Chondrocyte (in vitro differentiated cells): ENCODE measurements at places on chromosomes 13 and 19.
A peak's percentile ranks its signal among the peaks of the same experiment; 100 is the strongest.

- DNase-seq = no peak
These were observed 144.8 kb downstream of the FLT1 start for GRCh38 chr13:28349907-28350654.

DNA sequence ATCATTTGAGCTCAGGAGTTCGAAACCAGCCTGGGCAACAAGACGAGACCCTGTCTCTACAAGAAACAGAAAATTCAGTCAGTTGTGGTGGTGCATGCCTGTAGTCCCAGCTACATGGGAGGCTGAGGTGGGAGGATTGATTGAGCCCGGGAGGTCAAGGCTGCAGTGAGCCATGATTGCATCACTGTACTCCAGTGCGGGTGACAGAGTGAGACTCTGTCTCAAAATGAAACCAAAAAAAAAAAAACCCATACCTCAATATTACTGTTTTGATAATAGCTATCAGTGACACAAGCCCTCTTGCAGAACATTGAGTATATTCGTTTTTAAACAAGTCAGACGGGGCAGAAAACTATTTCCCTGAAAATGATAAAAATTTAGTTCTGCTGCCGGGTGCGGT is 16.2 kb downstream of the ZNF791 start:
- no peak for DNase-seq

DNA sequence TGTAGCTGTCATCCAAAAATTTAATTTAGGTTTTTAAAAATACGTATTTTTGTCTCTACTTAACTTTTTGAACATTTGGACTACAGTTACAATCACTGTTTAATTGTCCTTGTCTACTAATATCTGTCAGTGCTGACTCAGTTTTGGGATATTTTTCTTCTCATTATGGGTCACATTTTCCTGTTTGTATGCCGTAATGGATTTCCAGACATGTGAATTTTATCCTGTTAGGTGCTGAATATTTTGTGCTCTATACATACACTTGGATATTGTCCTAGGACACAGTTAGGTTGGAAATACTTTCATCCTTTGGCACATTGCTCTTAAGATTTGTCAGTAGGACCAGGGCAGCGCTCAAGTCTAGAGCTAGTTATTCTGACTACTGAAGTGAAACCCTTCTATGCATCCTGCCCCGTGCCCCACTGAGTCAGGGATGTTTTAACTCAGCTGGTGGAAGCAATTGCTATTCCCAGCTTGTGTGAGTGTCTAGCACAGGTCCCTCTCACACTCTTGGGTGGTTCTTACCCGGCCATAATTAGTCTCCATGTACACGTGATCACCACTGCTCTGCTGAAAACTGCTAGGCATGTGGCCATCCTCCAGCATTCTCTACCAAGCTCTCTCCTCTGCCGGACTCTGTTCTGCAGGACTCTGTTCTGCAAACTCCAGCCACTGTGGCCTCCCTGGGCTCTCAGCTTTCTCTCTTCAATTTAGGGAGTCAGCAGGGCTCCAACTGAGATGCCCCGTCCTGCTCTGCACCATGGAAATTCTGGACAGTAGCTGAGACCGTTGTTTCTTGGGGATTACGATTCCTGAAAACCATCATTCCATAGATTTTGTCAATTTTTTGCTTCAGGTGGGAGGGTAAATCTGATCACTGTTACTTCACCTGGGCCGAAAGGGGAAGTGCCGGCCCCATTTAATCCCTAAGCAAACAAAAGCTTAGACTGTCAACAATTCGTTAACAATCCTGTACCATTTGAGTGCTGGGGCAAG is 11.1 kb downstream of the PROZ start:
- DNase-seq = no peak

DNA sequence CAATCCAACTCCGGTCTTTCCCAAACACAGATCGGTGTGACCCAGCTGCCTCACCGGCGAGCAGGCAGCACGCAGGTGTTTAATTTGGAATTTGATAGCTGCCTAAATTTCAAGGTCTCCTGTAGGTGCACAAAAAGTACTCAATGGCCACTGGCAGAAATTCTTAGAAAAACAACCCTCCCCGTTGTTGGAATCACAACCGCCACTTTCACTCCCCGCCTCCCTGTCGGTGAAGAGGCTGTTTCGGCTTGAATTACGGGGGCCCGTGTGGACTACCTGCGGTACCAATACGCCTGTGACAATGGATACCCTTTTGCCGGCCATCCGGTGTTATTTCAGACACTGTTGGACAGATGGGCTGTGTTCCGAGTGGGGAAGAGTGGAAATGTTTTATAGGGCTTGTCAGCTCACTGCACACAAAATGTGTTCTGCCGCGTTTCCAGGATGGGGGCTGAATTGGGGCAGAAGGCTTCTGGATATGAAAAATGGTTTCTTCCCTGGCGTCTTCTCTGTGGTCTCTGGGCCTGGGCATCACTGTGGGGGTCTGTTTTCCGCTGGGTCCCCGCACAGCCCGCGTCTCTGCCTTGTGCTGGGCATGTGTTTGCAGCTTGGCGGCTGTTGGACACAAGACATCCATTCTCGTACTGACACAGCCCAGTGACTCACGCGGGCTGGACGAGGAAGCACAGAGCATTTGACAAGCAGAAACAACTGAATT is 45.4 kb downstream of the ZIC5 start:
- DNase-seq = no peak

GRCh38 chr13:54890976-54891375 is 1862.4 kb downstream of the OLFM4 start:
- no peak for DNase-seq

DNA sequence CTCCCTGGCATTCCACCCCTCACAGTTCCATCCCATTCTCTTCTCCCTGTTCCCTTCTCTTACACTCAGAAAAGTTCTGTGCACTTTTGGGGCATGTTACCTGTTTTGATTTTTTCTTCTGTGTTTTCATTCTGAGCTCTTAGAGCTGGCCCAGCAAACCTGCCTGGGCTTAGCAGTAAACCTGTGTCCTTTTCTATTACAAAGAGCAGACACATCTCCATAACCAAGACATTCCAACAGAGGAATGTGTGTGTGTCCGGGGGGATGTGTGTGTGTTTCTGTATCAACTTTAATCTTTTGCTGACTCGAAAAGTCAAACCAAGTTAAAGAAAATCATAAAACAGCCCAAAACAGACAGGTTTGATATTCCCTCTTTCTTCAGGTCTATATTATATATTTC is 49.1 kb upstream of the SOX21 start:
- DNase-seq = no peak

GRCh38 chr13:26518451-26518959 is 39.0 kb upstream of the WASF3 start:
- no peak for DNase-seq

DNA sequence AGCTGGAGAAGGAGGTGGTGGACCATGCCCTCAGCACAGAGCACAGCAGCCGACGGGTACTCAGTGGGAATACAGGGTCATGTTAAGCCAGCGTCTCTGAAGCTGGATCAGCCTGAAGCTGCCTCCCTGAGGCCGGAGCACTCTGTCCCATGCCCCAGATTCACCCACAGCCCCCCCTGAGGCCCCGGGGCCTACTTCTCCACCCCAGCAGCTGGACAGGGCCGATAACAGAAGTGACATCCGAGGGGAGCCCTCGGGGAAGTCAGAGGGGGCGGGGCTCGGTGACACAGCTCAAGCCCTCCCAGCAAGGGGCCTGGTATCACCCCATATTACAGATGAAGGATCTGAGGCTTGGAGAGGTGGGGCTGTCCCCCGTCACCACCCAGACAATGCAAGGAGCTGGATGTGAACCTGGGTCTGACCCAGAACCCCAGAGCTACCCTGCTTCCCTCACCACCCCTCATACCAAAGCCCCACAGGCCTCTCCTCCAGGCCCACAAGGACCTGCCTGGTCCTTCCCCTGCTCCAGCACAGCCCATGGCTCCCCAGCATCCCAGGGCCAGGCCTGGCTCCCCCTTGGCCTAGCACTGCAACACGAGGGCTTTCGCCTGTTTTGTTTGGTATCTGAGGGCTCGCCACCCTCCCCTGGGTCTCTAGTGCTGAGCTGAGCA is 5.7 kb downstream of the R3HDM4 start:
- DNase-seq = peak; percentile 59

DNA sequence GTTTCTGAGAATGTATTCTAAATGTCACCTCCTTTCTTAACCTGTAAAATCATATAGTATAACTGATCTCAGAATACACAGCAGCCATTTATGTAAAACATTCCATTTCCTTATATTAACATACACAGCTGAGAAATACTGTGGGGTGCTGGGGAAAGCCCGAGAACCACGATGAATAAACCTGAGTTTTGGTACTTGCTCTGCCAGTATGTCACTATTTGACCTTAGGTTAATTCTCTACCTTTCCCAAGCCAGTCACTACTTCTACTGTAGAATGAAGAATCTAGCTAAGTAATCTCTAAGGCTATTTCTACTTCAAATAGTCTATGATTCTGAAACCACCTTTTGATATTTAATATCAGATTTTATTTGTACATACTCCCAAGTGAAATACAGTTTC is 173.7 kb downstream of the TBC1D4 start:
- DNase-seq = no peak

DNA sequence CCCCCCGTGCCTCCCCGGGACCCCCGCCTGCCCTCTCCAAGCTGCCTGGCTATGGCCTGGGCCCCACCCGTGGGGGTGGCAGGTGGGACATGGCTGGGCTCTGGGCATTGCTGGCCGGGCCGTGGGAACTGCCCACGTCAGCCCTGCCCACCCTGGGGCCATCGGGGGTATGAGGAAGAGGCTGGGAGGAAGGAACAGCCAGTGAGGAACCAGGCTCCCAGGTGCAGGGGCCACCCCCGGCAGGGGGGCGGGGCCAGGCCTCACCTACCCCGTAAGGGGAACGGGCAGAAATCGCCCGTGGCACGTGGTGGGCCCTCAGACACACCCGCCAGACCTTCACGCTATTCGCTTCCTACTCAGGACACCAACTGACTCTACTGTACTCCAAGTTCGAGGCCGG is 22.4 kb downstream of the TCF3 start:
- no peak for DNase-seq

- DNase-seq = no peak
These were observed at the start of gene VAV1 for GRCh38 chr19:6772028-6772865. Gene VAV1 (plus strand): TSS chr19:6772708. CDS start chr19:6772808, 100 bp downstream.

DNA sequence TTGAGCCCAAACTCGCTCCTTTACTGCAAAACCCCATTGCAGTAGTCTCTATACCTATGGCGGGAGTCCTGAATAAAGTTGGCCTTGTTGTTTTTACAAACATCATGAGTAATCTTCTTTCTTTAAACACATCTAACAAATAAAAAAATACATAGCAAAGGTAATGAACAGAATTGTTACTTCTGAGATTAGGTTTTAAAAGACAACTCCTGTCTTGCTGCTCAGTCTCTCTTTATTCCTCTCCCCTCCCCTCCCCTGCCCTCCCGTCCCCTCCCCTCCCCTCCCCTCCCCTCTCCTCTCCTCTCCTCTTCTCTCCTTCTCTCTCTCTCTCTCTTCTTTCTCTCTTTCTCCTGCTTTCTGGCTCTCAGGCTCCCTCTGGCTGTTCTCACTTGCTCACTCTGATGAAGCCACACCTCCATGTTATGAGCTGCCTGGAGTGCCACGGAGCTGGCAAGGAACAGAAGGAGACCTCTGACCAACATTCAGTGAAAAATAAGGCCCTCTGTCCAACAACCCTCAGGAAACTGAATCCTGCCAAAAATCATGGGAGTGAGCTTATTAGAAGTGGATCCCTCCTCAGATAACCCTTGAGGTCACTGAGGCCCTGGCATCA is 300.7 kb upstream of the MIR17HG start:
- DNase-seq = no peak

DNA sequence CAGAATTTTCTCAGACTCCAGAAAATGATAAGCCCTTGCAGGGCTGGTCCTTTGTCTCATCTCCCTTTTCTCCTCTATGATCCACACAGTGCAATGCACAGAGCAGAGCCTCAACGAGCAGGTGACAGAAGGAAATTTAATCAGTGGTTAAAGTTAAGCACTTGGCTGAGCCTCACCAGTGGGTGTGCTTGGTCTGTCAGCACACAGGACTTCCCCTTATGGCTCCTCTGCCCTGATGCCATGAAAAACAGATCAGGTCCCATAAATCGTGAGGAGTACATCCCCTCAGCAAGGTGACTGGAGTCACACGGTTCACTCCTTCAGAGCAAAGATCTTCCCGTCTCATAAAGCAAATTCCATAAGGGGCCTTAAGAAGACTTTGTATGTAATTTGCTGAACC is 818.2 kb downstream of the UQCRFS1 start:
- no peak for DNase-seq

- DNase-seq = no peak
These were observed 166.4 kb upstream of the SOX1 start for GRCh38 chr13:111900390-111901131.

DNA sequence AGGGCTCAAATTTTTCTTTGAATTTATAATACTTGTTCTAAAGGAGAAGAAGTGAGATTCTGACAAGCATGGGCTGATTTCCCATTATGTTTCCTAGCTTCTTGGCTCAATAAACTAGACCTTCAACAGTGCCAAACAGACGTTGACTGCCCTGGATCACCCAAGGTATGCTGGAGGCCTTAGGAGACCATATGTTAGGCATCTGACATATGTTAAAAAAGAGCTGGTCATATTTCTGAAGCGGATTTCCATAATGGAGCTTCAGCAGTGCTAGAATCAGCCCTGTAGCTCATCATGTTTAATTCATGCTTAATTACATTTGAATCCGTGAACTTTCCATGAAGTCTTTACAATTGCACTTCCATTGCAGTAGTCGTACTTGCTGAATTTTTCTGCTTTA is 653.3 kb downstream of the DIAPH3 start:
- DNase-seq = no peak

GRCh38 chr19:7534531-7535046 is 928 bp upstream of the PNPLA6 start:
- no peak for DNase-seq

GRCh38 chr13:106858903-106859532 is 291.1 kb upstream of the ARGLU1 start:
- no peak for DNase-seq

DNA sequence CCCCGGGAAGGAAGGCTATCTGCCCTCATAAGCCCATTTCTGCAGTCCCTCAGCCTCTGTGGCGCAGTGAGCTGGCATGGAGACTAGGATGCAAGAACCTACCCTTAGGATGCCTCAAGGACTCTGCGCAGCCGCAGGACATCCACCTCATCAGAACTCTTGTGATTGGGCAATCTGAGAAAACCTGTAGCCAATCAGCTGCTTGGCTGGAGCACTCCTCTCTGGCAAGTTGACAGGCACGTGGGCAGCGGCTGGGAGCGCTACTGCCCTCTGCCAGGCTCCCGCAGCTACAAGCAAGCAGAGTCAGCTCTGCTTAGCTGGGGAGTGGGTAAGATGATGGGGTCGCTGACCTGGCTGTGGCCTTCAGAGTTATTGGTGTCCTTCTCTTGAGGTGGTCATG is 1.5 kb upstream of the ECSIT start:
- no peak for DNase-seq

DNA sequence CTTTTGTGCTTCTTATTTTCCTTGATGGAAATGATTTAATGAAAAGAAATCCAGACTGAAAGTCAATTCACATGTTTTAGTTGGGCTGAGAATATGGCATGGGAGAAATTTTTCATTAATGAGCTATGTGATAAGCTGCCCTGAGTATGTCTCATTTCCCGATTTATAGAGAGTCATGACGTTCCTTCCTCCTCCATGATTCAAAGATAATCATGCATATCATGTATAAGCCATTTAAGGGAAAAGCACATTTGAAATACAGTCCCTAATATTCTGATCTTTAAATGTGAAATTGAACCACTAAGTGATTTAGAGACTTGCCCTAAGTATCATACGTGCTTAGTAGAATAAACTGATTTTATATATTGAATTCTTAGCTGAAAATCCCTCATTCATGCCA is 840.9 kb downstream of the PCDH17 start:
- DNase-seq = no peak

- no peak for DNase-seq
These were observed 11.4 kb upstream of the SCEL start for GRCh38 chr13:77523834-77524728.

- no peak for DNase-seq
These were observed 7.0 kb downstream of the EMP3 start for GRCh38 chr19:48332351-48332661.
